ENCODE measurements at places on chromosomes 1 and 21.

GRCh38 chr1:202656951-202657646 lies 53.2 kb downstream of the SYT2 start:
- DNase-seq = peak; percentile 49

DNA sequence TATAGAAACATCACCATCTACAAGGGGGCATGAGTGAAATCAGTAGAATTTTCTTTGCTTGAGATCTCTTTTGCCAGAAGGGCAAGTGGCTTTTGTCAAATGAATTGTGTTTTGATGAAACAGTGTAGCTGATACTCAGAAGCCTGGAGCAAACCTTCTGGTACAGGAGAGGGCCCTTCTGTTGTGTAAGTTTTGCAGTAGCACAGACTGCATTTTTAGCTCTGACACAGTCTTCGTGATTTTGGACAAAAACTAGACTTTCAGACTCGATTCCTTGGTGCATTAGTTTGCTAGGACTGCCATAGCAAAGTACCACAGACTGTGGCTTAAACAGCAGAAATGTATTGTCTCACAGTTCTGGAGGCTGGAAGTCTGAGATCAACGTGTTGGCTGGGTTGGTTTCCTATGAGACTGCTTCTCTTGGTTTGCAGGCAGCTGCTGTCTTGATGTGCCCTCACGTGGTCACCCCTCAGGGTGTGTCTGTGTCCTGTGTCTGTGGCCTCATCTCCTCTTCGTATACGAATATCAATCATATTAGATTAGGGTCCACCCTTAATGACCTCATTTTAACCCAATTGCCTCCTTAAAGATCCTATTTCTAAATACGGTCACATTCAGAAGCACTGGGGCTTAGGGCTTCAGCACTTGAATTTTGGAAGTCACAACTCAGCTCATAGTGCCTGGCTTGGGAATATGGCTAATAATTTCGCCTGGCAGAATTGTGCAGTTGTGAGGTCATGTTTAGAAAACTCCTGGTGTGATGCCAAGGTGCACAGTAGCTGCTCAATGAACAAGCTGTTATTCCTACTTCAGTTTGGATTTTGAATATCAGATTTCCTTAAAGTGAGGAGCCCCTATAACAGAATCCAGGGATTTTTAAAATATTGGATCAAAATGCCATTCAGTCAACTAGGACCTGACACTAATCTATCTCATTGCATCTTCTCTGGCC lies 21.2 kb upstream of the DISC1 start:
- no peak for DNase-seq

DNA sequence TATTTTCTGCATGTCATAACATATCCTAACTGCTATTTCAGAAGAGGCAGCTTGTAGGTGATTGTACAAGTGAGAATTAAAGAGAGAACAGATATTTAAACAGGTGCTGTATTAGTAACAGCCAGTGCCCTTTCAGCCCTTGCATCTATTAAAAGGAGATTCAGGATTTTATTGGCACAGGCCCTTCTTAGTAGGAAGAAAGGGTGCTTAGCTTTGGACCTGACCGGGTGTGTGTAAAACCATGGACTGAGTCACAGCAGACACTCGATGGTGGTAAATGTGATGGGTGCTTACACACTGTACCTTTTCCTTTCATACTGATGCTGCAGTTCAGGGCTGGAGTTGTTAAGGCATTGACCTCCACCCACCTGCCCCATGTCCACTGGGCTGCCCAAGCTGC lies 12.7 kb upstream of the CD101 start:
- DNase-seq = no peak

GRCh38 chr1:50710099-50710498 lies 250.0 kb downstream of the FAF1 start:
- DNase-seq = no peak

GRCh38 chr1:153799566-153800465 lies 24.6 kb downstream of the SLC27A3 start:
- DNase-seq = no peak

DNA sequence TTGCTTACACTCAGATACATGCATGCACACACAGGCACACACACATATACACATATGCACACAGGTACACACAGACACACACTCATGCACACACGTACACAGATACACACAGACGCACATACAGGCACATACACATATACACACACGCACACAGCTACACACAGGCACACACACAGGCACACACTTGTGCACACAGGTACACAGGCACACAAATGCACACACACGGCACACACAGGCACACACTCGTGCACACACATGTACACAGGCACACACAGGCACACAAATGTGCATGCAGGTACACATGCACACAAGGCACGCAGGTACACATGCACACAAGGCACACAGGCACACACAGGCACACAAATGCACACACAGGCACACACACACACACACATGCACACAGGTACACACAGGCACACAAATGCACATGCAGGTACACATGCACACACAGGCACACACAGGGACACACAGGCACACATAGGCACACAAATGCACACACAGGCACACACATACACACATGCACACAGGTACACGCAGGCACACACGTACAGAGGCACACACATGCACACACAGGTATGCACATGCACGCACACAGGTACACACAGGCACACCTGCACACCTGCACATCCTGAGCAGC lies 110.0 kb downstream of the WDR4 start:
- DNase-seq = no peak

DNA sequence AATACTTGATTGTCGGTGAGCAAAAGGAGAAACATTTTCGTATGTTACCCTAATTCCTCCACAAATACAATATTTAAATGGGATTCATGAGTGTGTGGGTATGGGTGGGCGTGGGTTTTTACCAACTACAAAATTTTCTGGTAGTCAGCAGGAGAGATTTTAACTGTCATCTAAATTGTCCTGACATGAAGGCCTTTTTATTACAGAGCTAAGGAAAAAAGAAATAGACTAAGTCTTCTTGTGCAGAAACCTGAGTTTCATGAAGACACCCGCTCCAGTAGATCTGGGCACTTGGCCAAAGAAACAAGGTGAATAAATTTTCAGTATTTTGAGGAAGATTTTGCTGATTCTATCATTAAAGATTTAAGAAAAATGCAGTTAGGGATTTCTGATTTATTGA lies 752 bp downstream of the RGS18 start:
- DNase-seq = no peak

DNA sequence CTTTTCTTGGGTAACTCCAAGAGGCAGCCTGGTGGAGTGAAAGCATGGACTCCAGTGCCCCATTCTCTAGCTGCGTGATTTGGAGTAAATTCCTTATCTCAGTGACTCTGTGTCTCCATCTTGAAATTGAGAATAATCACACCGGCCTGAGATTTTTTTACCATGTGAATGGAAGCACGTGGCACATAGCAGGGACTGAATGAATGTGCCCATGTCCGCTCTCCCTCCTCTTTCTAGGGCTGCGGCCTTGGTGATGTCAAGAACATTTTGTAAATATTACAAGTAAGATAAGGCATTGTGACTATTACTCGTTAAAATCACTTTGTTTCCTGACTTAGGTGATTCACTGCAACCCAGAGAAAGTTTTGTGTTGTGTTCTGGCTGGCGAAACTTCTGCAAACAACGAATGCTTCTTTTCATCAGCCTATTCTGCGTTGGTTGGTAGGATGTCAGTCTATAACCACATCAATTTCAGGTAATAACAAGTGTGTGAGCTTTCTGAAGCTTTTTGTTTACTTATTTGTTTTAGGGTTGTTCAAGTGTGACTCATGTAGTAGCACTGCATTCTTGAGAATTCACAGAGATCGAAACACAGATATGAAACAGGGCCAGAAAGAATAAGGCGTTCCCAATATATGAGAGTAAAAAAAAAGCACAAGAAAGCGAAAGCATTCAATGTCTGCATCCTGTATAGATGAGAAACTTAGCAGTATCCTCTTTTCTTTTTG lies 135.7 kb upstream of the SLC45A1 start:
- DNase-seq = no peak

GRCh38 chr1:154623358-154623757 lies 15.4 kb upstream of the ADAR start:
- no peak for DNase-seq

DNA sequence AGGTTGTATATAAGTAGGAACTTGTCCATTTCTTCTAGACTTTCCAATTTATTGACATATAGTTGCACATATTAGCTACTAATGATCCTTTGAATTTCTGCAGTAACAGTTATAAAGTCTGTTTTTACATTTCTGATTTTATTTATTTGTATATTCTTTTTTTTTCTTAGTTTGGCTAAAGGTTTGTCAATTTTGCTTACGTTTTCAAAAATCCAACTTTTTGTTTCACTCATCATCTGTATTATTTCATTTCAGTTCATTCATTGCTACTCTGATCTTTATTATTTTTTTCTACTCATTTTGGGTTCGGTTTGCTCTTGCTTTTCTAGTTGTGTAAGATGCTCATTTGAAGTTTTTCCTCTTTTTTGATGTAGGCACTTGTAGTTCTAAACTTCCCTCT lies 97.9 kb downstream of the RPS6KC1 start:
- DNase-seq = no peak

- no peak for DNase-seq
These were observed 41.7 kb downstream of the CD55 start for GRCh38 chr1:207362962-207363860.

Measured in eye (tissue), 1 donor.